ENCODE measurements at places on chromosomes 3 and 15. TPM values are rescaled to one million over a fixed set of nuclear protein-coding genes. Genes with fewer than 3 reads are reported as not detected.

Gene ECE2
- not detected for total RNA-seq

Gene ZNF385D
- not detected for total RNA-seq

Gene MCF2L2
- total RNA-seq = 27.2 TPM

DNA sequence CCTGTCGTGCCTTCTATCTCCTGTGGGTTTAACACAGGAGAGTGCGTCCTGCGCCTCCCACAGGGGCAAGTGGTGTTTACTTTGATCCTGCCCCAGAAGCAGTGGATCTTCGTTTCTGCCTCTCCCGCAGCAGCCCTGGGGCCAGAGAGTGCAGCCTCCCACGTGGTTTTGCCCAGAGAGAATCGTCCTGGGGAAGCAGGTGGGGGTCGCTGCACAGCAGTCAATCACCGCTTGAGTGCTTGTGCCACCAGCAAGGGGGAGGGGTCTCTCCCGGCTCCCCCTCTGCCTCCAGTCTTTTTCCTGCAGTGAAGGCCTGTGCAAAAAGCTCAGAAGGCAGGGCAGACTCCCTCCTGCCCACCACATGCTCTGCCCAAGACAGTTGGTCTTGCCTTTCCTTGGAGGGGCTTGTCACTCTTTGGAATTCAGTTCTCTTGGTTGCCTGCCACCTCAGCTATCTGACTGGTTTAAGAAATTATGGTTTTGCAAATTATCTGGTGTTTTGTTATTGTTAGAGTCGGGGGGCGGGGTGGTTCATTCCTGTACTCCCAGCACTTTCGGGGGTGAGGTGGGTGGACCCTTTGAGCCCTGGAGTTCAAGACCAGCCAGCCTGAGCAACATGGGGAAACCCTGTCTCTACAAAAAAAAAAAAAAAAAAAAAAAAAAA, 26.9 kb downstream of the STOML1 start:
- no peak for DNase-seq
